ENCODE measurements at places on chromosomes 16 and 17. TPM values are rescaled to one million over a fixed set of nuclear protein-coding genes. Genes with fewer than 3 reads are reported as not detected.

GRCh38 chr16:24349320-24349719 lies 93.2 kb downstream of the CACNG3 start:
- DNase-seq: no peak

DNA sequence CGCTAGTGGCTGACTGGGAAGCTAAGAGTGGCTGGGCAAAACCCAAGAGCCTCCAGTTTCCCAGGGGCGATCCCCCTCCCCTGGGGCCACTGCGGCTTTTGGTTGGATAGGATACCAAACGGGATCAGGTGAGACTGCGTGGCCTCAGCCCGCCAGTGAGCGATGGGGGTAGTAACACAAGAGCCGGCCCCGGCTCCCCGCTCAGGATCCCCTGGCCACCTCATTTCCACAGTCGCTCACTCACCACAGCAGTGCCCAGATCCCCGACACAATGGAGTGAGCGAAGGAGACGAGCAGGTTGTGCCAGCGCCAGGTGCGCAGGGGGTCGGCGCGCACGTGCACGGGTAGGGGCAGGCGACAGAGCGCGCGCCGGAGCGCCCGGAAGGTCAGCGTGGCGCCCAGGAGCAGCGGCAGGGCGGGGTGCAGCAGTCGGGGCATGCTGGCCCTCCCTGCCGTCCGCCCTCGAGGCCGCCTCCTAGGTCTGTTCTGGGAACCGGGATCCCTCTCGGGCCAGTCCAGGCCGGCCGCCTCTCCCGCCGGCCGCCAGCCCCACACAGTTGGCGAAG lies 290 bp downstream of the TLCD1 start:
- peak; percentile 77 for DNase-seq

DNA sequence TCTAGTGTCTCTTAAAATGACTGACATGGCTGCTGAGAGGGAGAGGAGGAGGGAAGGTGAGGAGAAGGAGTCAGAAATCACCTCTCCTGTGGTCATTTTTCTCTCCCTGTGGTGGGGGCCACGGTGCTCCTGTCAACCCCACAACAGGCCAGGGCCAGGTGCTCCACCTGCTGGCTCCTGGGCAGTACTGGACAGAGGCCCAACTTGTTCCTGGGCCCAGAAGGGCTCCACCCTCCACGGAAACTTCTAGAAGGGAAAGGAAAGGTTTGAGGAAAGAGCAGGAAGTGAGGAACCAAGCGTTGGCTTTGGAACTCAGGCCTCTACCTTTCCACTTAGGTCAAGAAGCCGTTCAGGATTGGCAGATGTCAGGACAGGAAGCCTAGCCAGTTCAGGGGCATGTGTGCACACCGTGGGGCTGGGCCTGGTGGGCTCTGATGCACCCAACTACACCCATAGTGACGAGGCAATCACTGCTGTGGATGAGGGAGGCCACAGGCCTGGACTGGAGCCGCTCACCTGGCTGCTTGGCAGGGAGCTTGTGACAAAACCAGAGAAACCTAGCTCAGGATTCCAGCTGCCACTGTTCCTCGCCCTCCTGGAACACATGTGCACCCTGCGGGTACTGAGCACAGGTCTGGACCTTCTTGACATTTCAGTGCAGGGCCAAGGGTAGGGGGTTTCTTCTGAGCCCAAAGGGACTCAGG lies 36.1 kb downstream of the WNT3 start:
- DNase-seq: peak; percentile 64

- DNase-seq: no peak
These were observed 516 bp downstream of the SLC16A6 start for GRCh38 chr17:68290268-68290954.

DNA sequence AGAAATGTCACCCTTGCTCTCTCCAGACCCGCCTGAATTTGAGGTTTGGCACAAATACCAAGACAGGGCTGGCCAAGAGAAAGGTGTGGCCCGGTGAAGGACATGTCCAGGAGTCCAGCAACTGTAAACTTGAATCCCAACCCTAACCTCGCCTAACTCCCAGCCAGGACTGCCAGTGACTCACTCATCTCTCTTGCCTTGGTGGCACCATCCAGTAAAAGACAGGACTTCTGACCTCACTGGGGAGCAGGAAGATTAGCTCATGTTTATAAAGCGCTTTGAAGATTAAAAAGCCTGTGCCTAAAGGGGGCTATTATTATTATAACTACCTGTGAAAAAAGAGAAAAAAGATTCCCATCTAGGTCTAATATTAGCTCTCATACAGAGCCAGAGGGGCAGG lies 335.3 kb downstream of the SOX9 start:
- DNase-seq: no peak

GRCh38 chr16:73615071-73615940 lies 567.4 kb upstream of the ZFHX3 start:
- DNase-seq: no peak

DNA sequence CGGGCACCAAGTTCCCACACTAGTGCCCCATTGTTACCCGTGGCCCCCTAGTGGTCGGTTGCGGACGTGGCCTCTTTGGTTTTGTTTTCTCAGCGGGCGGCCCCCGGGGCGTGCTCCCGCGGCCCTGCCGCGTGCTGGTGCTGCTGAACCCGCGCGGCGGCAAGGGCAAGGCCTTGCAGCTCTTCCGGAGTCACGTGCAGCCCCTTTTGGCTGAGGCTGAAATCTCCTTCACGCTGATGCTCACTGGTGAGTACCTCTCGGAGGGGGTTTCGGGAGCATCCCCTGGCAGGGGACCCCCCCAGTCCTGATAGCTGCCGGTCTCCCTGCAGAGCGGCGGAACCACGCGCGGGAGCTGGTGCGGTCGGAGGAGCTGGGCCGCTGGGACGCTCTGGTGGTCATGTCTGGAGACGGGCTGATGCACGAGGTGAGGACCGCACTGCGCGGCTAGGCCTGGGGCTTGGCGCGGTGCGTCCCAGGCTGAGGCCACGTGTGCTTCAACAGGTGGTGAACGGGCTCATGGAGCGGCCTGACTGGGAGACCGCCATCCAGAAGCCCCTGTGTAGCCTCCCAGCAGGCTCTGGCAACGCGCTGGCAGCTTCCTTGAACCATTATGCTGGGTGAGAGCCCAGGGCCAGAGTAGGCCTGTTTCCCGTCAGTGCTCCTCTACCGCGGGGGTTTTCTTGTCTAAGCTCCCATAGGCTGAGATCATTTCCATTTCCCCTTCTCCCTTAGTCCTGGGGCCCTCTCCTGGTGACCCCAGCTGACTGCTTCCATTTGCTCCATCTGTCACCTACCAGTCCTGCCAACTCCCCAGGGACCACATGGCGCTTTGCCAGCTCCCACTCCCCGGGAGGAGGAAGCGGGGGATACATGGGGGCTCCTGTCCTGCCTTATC lies 1.7 kb downstream of the SPHK1 start:
- peak; percentile 78 for DNase-seq

DNA sequence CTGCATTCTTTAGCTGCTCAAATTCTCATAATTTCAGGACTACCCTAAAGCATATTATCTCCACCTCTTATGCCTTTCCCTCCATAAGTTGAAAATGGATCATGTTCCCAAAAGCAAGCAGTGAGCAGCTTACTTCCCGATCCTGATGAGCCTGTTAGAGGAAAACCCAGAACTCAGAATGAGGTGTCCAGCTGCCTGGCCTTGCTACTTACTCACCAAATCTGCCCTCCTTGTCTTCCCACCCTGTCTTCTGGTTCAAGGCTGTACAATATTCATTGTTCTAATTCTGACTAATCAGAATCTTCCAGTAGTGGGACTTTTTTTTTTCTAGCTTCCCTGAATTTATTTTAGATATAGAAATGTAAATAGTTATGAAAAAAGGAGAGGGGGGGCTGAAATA lies 10.8 kb downstream of the LYRM1 start:
- no peak for DNase-seq

- no peak for DNase-seq
These were observed 186.2 kb downstream of the FOXL1 start for GRCh38 chr16:86764551-86764950.

DNA sequence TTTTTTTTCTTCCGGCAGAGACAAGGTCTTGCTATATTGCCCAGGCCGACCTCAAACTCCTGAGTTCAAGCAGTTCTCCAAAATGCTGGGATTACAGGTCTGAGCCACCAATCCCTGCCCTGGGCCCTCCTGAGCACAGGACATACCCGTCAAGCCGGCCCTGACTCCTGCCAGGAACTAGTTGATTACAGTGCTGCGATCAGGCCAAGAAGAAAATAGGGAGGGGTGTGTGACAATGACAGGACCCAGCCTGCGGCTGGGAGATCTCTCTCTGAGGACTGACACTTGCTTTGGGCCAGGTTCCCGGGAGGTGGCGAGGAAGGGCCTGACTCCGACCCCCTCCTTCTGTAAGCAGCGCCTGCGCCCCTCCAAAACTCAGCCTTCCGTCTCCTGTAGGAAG lies 276.6 kb downstream of the MRTFB start:
- no peak for DNase-seq

DNA sequence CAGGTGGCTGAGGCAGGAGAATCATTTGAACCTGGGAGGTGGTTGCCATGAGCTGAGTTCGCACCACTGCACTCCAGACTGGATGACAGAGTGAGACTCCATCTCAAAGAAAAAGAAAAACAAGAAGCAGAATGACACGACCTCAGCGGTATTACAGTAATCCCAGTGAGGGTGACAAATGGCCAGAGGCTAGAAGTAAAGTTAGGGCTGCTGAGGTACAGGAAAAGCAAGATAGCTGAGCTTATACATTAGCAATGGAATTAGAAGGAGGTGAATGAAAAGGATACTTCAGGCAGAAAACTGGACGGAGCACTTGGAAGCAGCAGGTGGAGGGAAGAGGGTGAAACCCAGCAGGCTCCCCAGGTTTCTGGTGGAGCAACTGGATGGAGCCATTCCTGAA lies 26.1 kb upstream of the AMZ2 start:
- DNase-seq: no peak

GRCh38 chr16:129075-129474 lies 9.4 kb downstream of the NPRL3 start:
- DNase-seq: no peak

DNA sequence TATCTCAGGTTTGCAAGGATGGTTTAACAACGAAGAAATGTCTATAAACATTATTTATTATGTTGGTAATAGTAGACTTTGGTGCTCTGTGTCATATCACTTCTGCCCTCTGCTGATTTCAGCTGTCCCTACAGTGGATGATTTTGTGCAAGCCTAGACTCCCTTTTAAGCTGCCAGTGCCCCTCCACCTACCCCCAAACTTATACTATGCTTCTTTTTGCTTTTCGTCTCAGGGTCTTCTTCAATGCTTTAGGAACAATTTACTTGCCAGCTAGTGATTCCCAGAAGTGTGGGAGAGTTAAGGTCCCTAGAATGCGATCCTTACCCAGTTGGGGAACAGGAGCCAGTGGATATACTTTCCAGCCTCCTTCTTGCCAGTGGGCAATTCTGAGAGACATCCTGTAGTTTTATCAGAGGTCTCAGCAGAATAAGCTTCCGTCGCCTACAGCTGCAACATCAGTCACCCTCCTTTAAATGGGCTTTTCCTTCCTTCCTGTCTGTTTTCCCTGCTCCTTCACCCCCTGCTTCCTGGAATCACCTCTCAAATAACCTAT lies 4.1 kb downstream of the ICAM2 start:
- DNase-seq: peak; percentile 38

GRCh38 chr16:70480127-70481105 lies 26.0 kb downstream of the FCSK start:
- no peak for DNase-seq

DNA sequence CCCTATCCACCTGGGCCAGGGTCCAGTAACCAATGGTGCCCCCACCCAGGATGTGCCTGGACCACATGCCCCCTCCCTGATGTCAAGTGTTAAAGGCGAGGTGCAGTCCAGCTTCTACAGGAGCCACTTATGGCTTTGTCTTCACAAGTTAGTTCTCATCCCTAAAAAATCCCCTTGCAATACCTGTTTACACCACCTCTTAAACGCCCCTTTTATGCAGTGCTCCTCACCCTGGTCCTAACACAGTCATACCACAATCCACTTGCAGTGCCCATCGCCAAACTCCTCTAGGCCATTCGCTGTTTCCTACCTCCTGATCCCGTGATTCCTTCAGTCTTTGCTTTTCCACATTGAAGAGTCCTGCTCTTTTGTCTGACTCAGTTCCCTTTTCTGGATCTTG lies 7.1 kb downstream of the GLYR1 start:
- DNase-seq: no peak

DNA sequence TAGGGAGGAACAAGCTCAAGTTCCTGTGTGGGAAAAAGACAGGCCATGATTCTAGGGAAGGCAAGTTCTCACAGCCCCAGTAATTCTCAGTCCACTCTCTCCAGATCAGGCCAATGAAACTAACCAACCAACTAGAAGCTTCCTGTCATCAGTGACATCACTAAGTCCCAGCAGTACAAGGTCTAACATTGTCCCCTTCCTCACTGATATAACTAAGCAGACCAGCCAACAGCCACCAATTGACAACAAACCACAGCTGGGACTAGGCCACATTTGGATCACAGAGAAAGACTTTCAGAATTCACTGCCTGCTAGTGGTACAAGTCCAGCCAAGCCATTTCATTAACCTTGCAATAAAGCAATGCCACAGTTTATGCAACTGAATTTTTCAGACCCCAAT lies 94.0 kb downstream of the CACNG1 start:
- DNase-seq: no peak

- DNase-seq: no peak
These were observed 17.4 kb upstream of the PHOSPHO1 start for GRCh38 chr17:49247944-49248343.

DNA sequence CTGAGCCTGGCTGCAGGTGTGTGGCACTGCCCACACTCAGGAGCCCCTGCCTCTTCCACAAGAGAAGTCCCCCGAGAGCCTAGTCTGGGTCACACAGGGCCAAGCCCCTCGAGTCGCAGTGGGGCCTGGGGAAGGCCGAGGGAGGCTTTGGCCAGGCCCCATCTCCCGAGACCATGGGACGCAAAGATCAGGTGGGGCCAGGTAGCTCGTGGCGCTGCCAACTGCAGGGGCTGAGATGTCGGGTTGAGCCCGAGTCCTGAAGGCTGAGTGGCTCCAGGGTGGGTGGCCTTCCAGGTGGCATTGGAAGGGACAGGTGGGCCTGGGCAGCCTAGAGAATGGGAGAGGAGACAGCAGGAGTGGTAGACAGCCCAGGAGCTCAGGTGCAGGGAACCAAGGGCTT lies 6.3 kb downstream of the TRAF7 start:
- DNase-seq: no peak

GRCh38 chr17:47066095-47066494 lies 87.0 kb upstream of the RPRML start:
- no peak for DNase-seq

GRCh38 chr17:47210779-47211178 lies 1.6 kb downstream of the MYL4 start:
- no peak for DNase-seq

DNA sequence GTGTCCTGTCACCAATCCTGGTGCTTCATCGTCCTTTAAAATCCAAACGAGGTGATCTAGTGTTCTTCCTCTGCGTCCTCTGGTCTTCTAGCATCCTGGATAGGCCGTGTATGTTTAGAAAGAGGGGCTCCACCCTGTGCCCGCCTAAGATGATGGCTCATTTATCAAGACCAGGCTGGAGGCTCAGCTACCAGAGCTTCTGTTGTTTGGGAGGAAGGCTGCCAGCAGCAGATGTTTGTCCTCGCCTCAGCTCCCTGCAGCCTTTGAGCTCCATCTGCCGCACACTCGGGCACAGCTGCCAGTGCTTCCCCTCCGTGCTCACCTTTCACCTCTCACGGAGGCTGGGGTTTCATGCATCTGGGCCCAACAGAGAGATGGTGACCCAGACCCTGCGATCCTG lies 954.7 kb upstream of the RBFOX1 start:
- DNase-seq: no peak

TRPV2 gene
- 3.1 TPM for total RNA-seq

KLHL10 gene
- total RNA-seq: not detected

DCTN5 gene
- 17.2 TPM for total RNA-seq

CCL4 gene
- 1.2 TPM for total RNA-seq

CDK3 gene
- 3.6 TPM for total RNA-seq

UBE2G1 gene
- total RNA-seq: 37.8 TPM

DCTPP1 gene
- total RNA-seq: 11.1 TPM
